Activated naive CD8-positive, alpha-beta T cell treated with anti-CD3 and anti-CD28 coated beads for 36 hours (primary cell): ENCODE measurements at places on chromosomes 16 and 17. TPM values are rescaled to one million over a fixed set of nuclear protein-coding genes. Genes with fewer than 3 reads are reported as not detected.

- H3K27ac ChIP-seq = no peak overlapping the region
- H3K4me1 ChIP-seq = no peaks in the 10 kb centered on the region
- peaks cover 18% of the 10 kb centered on the region for H3K27me3 ChIP-seq
- DNase-seq = no peak
Measured at GRCh38 chr17:72502371-72503341, 381.8 kb downstream of the SOX9 start.

- no peak for DNase-seq
- no peak overlapping the region for H3K27ac ChIP-seq
- no peak overlapping the region for H3K4me3 ChIP-seq
- H3K4me1 ChIP-seq = no peaks in the 10 kb centered on the region
- no peaks in the 10 kb centered on the region for H3K36me3 ChIP-seq
- no peaks in the 10 kb centered on the region for H3K27me3 ChIP-seq
Measured at GRCh38 chr16:84963066-84963465, 48.3 kb downstream of the ZDHHC7 start.

TMEM204 gene
- total RNA-seq = 23.7 TPM

KRT17 gene
- not detected for total RNA-seq

DNA sequence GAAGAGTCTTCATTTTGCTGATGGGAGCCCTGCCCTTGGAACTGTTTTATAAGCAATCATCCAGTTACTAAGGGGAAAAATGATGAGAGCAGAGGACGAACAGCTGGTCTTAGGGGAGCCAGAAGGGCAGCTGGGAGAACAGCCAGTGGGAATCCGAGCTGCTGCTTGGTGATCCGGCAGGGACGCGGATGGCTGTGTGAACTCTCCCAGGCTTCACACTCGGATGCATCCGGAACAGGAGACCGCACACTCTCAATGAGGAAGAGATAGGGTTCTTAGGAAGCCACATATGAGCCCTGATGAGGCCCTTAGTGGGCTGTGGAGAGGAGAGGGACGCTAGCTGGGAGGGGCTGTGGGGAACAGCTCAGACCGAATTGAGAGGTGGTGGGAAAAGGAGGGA is 5.0 kb upstream of the CACNG5 start:
- peaks cover 1% of the 10 kb centered on the region for H3K36me3 ChIP-seq
- no peak overlapping the region for H3K4me3 ChIP-seq
- H3K4me1 ChIP-seq = no peaks in the 10 kb centered on the region
- H3K27me3 ChIP-seq = peaks cover 65% of the 10 kb centered on the region
- no peak overlapping the region for H3K27ac ChIP-seq

- peak within 1 kb of the TSS; percentile 80 for H3K4me3 ChIP-seq
- peaks cover 13% of the 10 kb centered on the region for H3K27me3 ChIP-seq
- peaks cover 7% of the 10 kb centered on the region for H3K4me1 ChIP-seq
- DNase-seq = peak; percentile 74
- H3K36me3 ChIP-seq = no peaks in the 10 kb centered on the region
Measured at GRCh38 chr17:43907425-43907981, at the start of gene MPP2. Gene MPP2, minus strand, starts transcription at chr17:43907536. Its CDS starts 3,076 bp downstream, at chr17:43904460.

KRT28 gene
- total RNA-seq = not detected

GRCh38 chr17:41404024-41404671 is 6.7 kb upstream of the KRT31 start:
- H3K27ac ChIP-seq = peak overlapping the region; percentile 62
- H3K27me3 ChIP-seq = peaks cover 3% of the 10 kb centered on the region
- peak; percentile 54 for DNase-seq
- no peaks in the 10 kb centered on the region for H3K36me3 ChIP-seq
- H3K4me3 ChIP-seq = no peak overlapping the region

SRP68 gene
- 140 TPM for total RNA-seq

- no peaks in the 10 kb centered on the region for H3K36me3 ChIP-seq
- DNase-seq = peak; percentile 41
- H3K4me1 ChIP-seq = no peaks in the 10 kb centered on the region
Measured at GRCh38 chr16:27972500-27972899, 91.0 kb downstream of the GSG1L start.

GRCh38 chr17:81046770-81047359 is 11.9 kb downstream of the BAIAP2 start:
- H3K4me3 ChIP-seq = no peak overlapping the region
- H3K36me3 ChIP-seq = no peaks in the 10 kb centered on the region
- H3K4me1 ChIP-seq = peaks cover 6% of the 10 kb centered on the region
- H3K27me3 ChIP-seq = no peaks in the 10 kb centered on the region
- H3K27ac ChIP-seq = no peak overlapping the region

DNA sequence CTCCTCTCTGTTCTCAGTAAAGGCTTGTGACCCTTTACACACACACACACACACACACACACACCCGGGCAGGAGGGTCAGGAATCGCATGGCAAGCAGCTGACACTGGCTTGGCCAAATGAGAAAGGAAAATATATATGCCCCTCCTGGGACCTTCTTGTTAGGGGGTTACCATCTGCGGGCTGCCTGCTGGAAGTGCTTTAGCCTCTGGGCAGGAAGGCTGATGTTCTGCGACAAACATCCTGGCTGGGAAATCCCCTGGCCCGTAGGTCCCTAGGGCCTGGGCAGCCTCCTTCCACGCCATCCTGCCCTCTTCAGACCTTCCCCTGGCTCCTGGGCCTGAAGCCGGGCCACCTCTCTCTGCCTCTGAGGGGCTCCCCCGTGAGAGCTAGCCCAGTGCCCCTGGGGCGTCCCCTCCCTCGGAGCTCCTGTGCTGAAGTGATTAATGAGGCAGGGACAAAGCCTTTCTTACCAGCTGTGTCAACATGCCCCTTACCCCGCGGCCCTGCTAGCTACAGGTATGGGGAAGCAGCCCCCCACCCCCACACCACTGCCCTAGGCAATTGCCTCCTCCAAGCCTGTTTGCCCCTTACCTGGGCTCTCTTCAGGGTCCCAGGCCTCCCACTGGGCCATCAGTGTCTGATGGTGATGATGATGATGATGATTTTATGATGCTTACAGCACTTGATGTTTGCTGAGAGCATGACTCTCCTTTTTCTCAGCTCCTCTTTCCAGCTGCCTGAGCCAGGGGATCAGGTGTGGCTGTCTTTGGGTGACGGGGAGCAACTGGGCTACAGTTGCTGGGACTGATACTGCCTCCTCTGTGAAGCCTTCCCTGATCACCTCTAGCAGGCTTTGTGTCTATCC is 32.8 kb upstream of the ETV4 start:
- peak overlapping the region; percentile 52 for H3K27ac ChIP-seq
- H3K27me3 ChIP-seq = peaks cover 8% of the 10 kb centered on the region
- H3K4me3 ChIP-seq = no peak overlapping the region
- H3K36me3 ChIP-seq = no peaks in the 10 kb centered on the region
- H3K4me1 ChIP-seq = peaks cover 14% of the 10 kb centered on the region
- peak; percentile 31 for DNase-seq

DNA sequence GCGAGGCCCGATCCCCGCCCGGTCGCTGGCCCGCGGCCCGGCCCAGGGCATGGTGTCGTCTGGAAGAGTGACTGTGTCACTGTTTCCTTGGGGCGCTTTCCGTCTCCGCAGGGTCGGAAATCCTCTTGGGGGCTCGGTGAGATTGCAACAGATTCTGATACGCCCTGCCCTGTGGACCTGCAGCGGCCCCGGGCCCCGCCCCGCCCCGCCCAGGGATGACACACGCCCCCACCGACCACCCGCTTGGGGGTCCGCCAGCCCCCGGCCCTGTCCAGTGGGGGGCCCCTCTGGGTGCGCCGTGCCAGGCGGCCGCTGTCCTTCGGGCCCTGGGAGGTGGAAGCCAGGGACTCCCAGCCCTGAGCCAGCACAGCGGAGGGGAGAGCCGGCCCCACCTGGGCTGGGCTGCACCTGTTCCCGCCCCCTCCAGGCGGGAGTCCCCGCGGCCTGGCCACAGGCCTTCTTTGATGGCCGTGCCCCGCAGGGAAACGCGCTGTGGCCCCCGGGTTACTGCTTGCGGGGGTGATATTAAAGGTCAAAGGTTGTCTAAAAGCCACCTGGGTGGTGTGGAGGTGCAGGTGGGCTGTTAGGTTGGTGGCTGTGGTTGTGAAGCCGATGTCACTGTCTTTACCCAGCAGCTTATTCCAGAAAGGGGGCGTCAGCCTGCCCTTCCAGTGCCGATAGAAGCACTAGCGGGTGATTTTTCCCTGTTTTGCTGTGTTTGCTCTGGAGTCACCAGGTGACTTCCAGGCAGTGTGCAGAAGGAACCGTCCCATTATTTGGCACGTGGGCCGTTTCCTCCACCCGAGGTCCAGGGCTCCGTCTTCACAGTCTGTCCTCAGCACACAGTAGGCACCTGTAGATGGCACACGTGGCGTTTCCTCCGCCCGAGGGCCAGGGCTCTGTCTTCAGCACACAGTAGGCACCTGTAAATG is 752 bp downstream of the TBC1D24 start:
- peak overlapping the region; percentile 65 for H3K4me3 ChIP-seq
- H3K27ac ChIP-seq = no peak overlapping the region
- H3K4me1 ChIP-seq = peaks cover 19% of the 10 kb centered on the region
- H3K36me3 ChIP-seq = no peaks in the 10 kb centered on the region
- DNase-seq = peak; percentile 67
- H3K27me3 ChIP-seq = peaks cover 8% of the 10 kb centered on the region

DNA sequence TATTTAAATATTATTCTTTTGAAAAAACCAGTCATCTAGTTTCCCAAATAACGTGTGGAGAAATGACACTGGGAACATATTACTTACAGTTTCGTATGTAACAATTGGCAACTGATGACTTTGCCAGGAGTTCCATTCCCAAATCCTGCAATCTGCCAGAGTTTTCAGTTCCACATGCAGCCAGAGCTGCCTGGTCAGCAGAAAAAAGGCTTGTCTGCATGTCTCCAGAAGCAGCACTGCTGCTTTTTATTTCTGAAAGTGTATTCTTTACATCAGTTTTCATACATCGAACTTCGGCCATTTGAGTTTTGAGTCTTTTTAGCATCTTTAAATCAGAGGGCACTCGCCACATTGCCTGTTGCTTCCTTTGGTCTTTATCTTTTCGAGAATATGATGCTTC is 78.4 kb downstream of the TRIM37 start:
- no peak overlapping the region for H3K27ac ChIP-seq
- H3K36me3 ChIP-seq = peaks cover 8% of the 10 kb centered on the region
- H3K4me1 ChIP-seq = peaks cover 7% of the 10 kb centered on the region
- no peaks in the 10 kb centered on the region for H3K27me3 ChIP-seq
- H3K4me3 ChIP-seq = no peak overlapping the region
- no peak for DNase-seq

DNA sequence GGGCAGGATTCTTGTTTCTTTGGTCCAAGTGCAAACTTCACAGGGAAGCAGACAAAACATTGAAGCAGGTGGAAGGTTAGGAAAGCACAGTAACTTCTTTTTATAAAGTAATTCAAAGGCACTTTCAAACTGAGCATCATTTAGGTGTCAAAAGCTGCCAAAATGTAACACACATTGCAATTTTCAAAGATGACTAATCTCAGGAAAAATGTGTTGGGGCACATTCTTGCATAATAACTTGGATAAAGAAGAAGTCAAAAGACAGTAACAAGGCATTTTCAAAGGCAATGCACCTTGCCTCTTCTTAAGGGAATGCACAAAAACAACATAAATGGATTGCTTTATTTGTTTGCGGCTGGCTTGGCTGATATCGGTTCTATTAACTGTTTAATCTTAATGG is 3.6 kb downstream of the KCNJ2 start:
- H3K36me3 ChIP-seq = no peaks in the 10 kb centered on the region
- peaks cover 45% of the 10 kb centered on the region for H3K27me3 ChIP-seq
- DNase-seq = no peak

GRCh38 chr17:16962804-16963203 is 9.1 kb downstream of the TNFRSF13B start:
- H3K36me3 ChIP-seq = no peaks in the 10 kb centered on the region
- peaks cover 14% of the 10 kb centered on the region for H3K27me3 ChIP-seq
- H3K4me1 ChIP-seq = no peaks in the 10 kb centered on the region
- no peak for DNase-seq
- H3K27ac ChIP-seq = no peak overlapping the region

- no peak overlapping the region for H3K27ac ChIP-seq
- no peak for DNase-seq
- H3K27me3 ChIP-seq = no peaks in the 10 kb centered on the region
- H3K4me3 ChIP-seq = no peak overlapping the region
- peaks cover 41% of the 10 kb centered on the region for H3K36me3 ChIP-seq
Measured at GRCh38 chr17:16085066-16085699, 85.6 kb downstream of the TTC19 start.

GRCh38 chr17:80212962-80213642 is 7.0 kb downstream of the SGSH start:
- H3K27ac ChIP-seq = no peak overlapping the region
- no peak for DNase-seq
- H3K36me3 ChIP-seq = peaks cover 2% of the 10 kb centered on the region
- peaks cover 7% of the 10 kb centered on the region for H3K4me1 ChIP-seq

DNA sequence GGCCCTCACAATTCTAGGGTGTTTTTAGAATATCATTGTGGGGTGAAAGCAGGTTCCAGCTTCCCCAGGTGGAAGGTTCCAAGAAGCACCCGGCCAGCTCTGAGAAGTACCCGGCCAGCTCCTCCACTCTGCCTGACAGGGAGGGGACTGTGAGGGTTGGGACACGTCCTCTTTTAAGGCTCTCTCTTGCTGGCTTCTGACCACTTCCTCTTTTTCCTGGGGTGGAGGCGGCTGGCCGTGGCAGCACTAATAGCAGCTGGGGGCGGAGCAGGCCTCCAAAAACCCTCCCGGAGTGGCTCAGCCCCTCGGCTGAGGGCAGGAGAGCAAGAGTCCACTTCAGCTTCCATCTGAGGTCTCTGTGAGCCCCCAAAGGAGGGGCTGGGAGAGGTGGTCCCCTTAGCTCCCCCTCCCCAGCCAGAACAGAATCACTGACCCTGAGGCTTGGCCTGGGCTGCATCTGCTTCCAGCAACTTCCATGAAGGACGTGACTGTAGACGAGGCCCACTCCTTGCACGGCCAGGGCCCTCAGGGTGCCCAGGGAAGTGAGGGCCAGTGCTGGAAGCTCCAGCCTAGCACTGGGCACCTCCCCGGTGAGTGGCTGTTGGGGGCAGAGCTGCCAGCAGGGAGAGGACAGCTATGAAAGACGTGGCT is 26.7 kb upstream of the PLCG2 start:
- no peak for DNase-seq
- H3K27ac ChIP-seq = no peak overlapping the region
- H3K36me3 ChIP-seq = no peaks in the 10 kb centered on the region
- H3K4me1 ChIP-seq = peaks cover 21% of the 10 kb centered on the region
